Posterior vena cava (tissue), 2 donors: ENCODE measurements at places on chromosomes 16 and 17. TPM values are rescaled to one million over a fixed set of nuclear protein-coding genes. Genes with fewer than 3 reads are reported as not detected.

Gene ZG16B
- not detected for total RNA-seq

Gene CDH8
- total RNA-seq: 1.6 TPM

Gene PYDC1
- total RNA-seq: not detected

Gene KIF2B
- not detected for total RNA-seq

Gene JPT2
- 23.3 TPM for total RNA-seq

Gene SOST
- not detected for total RNA-seq

Gene CACNG5
- total RNA-seq: not detected

Gene HSF4
- total RNA-seq: 40.1 TPM

Gene TEX19
- not detected for total RNA-seq

Gene DPEP3
- not detected for total RNA-seq

Gene AATK
- total RNA-seq: 4.6 TPM

Gene ADCY7
- 31.3 TPM for total RNA-seq

Gene SMPD3
- total RNA-seq: 0.23 TPM

Gene FTO
- 98.0 TPM for total RNA-seq

Gene ZNF629
- total RNA-seq: 10.1 TPM

Gene TSPAN10
- total RNA-seq: 0.51 TPM

Gene CD79B
- 5.5 TPM for total RNA-seq

Gene GDPD1
- total RNA-seq: 2.5 TPM

Gene CCDC40
- 6.2 TPM for total RNA-seq

Gene KRTAP4-7
- not detected for total RNA-seq

Gene SCARF1
- 13.0 TPM for total RNA-seq
